ENCODE measurements at places on chromosomes 3 and 15.

- no peak for DNase-seq
Observed at GRCh38 chr3:127671523-127672428, 976 bp upstream of the ABTB1 start.

- DNase-seq = no peak
Observed at GRCh38 chr15:40348474-40348870, 2.4 kb upstream of the PHGR1 start.

DNA sequence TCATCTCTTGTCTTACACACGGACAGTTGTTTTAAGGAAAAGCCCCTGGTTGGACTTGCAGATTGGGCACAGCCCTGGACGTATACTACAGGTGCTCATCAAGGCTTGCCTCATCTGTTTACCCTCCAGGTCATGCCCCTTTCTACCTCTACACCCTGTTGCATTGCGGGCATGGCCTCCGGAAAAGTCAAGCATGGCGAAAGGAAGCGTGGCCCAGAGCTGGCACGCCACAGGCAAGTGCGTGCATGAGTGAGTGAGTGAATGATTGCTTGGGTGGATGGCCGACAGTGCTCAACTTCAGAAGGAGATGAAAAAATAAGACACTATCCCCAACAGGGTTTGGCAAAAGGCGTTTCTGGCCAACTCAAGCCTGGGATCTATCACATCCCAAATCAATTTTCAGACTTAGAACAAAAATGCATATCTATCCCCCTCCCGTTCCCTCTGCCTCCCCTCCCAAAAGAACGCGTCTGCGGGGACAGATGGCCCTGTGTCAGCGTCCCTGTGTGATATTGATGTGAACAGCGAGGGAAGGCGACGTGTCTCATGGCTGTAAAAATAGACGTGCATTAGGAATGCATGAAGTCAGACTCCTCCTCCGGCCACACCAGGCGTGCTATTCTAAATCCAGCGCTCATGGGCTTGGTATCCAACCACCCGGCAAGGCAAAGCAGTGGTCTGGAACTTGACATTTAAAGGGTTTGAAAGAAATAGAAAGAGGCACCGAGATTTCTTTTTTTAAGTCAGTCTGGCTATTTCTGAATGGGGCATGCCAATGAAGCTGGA, 96.0 kb downstream of the RPLP1 start:
- DNase-seq = no peak

GRCh38 chr15:66117841-66118240, 135.7 kb downstream of the MEGF11 start:
- no peak for DNase-seq

GRCh38 chr3:88824666-88825564, 282.5 kb upstream of the EPHA3 start:
- DNase-seq = no peak

GRCh38 chr15:43009206-43009605, 88.6 kb upstream of the TTBK2 start:
- no peak for DNase-seq

- no peak for DNase-seq
Observed at GRCh38 chr3:40229963-40230362, 79.5 kb upstream of the EIF1B start.

- no peak for DNase-seq
Observed at GRCh38 chr3:38004415-38005075, 14.0 kb downstream of the VILL start.

DNA sequence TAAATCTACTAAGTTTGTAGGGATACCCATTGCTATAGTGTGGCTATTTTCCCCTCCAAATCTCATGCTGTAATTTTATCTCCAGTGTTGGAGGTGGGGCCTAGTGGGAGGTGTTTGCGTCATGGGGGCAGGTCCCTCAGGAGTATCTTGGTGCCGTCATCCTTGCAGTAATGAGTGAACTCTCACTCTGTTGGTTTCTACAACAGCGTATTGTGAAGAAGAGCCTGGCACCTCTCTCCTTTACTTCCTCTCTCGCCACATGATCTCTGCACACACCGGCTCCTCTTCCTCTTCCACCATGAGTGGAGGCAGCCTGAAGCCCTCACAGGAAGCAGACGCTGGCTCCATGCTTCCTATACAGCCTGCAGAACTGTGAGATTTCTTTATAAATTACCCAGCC, 34.0 kb upstream of the TRPM1 start:
- no peak for DNase-seq

All from activated CD4-positive, CD25-positive, alpha-beta regulatory T cell treated with anti-CD3 and anti-CD28 coated beads, Interleukin-2, amount 50 U/mL, for 16 hours (primary cell).